ENCODE measurements at places on chromosomes 12 and 14.

DNA sequence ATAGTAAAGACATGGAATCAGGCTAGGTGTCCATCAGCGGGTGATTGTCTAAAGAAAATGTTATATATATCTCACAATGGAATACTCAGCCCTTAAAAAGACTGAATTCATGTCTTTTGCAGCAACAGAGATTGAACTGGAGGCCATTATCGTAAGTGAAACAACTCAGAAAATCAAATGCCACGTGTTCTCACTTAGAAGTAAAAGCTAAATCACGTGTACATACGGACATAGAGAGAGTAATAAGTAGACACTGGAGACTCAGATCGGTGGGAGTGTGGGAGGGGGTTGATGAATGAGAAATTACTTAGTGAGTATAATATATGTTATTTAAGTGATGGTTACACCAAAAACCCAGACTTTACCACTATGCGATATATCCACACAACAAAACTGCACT is 266.3 kb upstream of the PPFIA2 start:
- DNase-seq = no peak

DNA sequence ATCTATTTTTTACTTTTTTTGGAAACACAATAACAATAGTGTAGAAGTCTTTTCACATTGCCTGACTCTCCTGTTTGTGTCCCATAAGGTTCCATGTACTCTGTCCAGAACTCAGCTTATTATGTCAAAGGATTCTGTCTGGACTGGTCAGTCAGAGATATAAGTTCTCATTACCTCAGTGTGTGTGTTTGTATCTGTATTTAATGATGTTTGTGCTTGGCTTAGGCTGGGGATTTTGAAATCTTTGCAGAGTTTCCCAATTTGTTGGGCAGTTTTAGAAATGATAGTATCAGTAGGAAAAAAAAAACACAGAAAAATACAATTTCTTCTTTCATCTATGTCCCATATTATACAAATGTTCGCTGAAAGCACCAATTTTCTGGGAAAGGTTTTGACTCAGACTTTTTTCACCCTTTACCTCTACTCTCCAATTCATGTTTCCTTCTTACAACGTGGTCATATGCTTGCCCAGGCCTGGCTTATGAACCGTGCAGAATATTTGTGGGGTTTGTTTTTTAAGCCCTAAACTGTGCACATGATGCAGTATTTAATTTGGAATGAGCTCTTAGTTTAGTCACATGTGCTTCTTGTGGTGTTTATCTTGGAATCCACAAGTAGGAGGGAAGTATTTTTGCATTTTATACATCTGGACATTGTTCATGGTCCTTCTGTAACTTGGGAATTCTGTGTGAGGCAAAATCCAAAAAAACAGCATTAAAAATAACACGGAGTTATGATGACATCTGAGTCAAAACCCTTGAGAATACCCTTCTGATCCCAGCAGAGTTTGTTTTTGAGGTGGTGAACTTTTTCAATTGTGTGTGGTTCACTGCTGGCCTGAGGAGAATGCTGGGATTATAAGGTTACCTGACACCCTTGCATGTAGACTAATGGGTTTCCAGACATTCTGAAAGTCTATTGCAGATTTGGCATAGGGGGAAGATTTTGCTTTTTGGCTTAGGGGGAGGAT is 121.2 kb downstream of the RAD51B start:
- DNase-seq = no peak

DNA sequence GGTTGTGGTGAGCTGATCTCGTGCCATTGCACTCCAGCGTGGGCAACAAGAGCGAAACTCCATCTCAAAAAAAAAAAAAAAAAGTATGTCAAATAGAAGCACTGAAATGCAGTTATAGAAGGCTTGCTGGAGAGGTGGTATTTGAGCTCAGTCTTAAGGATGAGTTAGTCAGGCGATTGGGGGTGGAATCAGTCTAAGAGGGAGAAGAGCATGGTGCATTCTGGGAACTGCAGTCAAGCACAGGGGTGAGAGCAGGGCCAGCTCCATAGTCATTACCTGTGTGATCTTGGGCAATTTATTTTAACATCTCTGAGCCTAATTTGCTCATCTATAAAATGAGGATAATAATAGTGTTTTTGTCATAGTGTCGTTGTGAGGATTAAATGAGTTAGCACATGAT is 5.9 kb upstream of the GNB3 start:
- DNase-seq = no peak

- DNase-seq = no peak
These were observed 673.7 kb upstream of the TBX3 start for GRCh38 chr12:115357681-115358080.

GRCh38 chr14:95040708-95041476 is 116.4 kb downstream of the DICER1 start:
- DNase-seq = no peak

DNA sequence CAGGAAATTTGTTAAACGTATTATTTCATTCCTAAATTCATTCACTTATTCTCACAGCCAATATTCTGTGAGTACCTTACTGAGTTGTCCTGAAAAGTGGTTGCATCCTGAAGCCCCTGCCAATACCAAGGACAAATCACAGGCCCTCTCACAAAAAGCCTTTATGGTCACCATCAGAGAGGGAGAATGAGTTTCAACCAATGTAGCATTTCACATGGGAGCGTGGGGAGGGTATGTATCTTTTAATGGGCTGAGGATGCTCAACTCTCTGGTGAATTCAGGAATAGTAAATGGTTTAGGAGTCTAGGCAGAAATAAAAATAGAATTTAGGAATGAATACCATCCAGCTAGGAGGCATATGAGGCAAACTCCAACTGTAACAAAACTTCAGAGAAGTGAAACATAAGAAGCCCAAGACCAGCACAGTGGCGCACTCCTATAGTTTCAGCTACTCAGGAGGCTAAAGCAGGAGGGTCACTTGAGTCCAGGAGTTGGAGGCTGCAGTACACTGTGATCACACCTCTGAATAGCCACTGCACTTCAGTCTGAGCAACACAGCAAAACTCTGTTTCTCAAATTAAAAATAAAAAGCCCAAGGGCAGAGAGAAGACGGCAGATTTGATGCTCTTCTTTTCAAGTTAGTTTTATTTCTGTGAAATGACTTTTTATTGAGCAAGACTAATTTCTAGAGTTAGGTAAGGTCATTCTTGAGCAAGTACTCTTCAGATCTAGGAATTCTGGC is 142.7 kb downstream of the HMGA2 start:
- DNase-seq = no peak

DNA sequence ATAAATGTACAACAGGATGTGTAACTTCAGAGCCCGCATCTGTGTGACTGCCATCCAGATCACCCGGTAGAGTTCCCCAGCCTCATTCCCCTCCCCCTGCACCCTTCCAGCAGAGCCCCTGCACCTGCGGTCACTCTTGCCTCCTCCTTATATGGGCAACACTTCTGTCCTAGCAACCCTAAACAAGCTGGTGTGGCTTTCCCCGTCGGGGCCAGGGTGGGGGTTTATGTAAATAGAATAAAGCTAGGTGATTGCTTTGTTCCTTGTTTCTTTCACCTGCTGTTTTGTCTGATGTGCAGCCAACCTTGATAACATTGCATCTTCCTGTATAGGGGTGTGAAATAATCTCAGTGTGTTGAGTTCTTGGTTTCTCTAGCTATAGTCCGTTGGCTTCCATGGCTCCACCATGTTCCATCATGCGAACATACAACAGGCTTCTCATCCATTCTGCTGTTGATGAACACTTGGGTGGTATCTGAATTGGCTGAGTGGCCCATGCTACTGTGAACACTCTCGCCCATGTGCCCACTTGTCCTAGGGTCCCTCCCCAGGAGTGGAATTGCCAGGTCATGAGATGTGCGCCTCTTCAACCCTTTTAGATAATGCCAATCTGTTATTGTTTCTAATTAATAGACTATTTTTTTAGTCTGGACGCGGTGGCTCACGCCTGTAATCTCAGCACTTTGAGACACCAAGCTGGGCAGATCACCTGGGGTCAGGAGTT is 102.2 kb downstream of the KIF26A start:
- no peak for DNase-seq

- DNase-seq = no peak
These were observed 64.1 kb downstream of the E2F7 start for GRCh38 chr12:77001276-77001675.

DNA sequence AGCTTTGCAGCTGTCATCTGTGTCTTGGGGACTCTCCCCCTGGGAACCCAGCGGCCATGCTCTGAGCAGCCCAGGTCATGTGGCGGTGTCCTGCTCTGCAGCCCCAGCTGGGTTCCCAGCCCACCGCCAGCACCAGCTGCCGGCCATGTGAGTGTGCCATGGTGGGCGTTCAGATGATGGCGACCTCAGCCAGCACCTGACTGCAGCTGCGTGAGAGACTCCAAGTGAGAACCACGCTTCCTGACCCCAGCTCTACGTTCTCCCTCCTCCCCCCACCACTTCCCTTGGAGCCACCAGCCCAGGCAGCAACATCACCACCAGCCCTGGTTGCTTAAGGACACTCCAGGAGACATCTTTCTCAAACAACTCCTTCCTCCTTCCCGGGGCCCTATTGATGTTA is 68.8 kb downstream of the SLC24A4 start:
- DNase-seq = no peak

- no peak for DNase-seq
These were observed 379.3 kb downstream of the RAD51B start for GRCh38 chr14:68198713-68199495.

DNA sequence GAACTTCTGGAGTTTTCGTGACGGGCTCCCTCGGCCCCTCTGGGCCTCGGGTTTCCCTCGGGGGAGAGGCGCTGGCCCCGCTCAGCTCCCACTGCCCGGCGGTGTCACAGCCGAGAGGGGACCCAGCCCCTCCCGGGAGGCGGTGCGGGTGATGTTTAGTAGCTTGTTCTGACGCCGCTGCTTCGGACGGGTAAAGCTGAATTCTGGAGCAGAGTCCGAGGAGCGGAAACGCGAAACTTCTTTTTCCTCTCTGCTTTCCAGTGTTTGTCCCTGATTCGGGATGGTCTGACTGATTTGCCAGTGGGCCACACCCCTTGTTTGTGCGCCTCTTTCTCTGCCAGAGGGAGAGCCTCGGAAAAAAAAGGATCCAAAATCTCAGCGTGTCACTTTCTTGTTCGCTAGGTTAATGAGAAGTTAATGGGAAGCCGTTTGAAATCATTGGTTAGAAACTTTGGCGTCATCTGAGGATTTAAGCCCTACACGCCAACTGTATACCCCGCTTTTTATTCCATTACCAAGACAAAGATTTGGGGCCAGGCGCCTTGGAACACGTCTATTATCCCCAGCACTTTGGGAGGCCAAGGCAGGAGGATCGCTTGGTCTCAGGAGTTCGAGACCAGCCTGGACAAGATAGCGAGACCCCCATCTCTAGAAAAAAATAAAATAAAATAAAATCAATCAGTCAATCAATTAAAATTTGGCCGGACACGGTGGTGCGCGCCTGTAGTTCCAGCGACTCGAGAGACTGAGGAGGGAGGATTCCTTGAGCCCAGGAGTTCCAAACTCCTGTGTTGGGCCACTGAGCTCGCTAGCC is 756 bp downstream of the TULP3 start:
- peak; percentile 37 for DNase-seq

DNA sequence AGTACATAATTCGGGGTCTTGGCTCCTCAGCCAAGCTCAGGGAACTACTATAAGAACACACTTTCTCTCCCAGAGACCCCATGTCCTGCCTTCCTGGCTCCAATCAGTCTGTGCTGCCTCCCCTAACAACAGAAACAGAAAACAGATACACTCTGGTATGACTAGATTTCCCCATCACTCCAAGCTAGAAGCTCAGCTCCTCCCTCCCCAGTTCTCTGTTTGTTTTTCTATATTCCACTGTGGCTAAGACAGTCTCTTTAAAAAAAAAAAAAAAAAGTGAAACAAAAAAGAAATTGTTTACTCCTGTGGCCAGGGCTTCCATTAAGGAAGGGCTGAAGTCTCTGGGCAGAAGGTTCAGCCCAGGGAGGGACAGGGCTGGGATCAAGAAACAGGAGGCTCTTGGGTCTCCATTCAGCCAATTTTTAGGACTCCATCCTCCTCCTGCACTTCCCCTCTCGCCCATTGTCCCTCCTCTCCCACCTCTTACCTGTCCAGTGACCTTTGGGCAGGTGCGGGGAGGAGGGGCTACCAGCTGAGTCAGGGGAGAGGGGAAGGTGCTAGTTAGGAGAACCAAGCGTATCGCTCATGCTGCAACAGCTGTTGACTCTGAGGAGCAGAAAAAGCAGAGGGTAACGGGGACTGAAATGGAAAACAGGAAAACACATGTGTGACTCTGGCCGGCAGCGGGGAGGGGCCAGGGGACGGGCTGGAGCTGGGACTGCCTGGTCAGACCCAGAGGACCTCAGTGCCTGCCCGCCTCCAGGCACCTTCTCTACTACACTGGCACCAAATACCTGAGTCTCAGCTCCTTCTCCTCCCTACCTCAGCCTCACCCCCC is 4.1 kb upstream of the SLC7A7 start:
- DNase-seq = no peak

GRCh38 chr12:2076196-2076570 is 23.4 kb downstream of the CACNA1C start:
- DNase-seq = no peak

- no peak for DNase-seq
These were observed 350.6 kb downstream of the DPF3 start for GRCh38 chr14:72543341-72543740.

DNA sequence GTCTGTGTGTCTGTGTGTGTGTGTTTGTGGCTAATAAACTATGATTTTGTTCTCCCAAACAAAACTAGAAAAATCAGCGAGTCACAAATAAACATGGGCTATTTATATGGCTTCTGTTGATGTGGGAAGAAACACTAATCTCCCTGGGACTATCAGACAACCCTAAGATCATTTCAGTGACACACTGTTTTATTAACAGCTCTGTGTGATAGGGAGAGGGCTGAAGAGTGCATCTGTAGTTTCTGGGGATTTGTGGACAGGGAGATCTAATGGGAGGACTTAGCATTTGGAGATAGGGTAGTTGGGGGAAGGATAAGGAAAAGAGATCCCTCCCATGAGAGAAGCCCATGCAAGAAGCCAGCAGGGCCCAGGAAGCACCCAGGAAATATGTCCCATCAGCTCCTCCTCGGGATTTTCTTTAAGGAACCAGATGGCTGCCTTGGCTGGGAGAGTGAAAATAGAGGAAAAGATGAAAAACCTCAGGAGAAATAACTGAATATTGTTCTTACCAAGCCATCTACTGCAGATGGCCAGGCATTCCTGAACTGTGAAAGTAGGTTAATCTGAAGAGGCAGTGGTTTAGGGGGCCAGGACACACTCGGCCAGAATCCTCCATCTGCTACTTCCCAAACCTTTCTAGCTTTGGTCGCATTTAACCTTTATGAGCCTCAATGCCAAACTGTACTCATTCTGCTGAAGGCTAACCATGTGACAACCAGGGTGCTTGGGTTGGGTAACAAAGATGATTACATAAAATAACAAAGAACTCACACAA is 253.4 kb downstream of the BTG1 start:
- no peak for DNase-seq

DNA sequence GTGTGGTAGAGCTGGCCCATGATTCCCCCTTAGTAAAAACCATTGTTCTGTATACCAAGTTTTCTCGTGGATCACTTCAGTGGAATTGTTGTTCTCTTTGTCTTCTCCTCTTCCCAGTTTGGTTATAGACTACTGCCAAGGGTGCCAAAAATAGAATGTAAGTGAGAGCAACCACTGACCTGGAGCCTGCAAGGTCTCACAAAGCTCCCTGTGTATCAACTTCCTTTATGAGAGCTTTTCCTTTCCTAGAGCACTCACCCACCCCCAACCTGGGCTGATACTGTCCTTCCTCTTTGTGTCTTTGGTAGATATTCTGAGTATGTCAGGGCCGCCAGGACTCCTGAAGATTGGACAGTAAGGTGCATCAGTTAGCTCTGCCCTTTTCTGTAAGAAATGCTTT is 101.0 kb downstream of the SCN8A start:
- no peak for DNase-seq

Measured in CD4-positive, alpha-beta T cell treated with Interleukin-10 for 1 hour (primary cell).